ENCODE measurements at places on chromosomes 6 and 20.
A peak's percentile ranks its signal among the peaks of the same experiment; 100 is the strongest.

GRCh38 chr20:17314264-17314663 lies 87.4 kb downstream of the PCSK2 start:
- DNase-seq = no peak

- no peak for DNase-seq
These were observed 27.8 kb downstream of the RNF8 start for GRCh38 chr6:37381579-37381978.

GRCh38 chr6:74871757-74872156 lies 334.1 kb downstream of the COL12A1 start:
- no peak for DNase-seq

DNA sequence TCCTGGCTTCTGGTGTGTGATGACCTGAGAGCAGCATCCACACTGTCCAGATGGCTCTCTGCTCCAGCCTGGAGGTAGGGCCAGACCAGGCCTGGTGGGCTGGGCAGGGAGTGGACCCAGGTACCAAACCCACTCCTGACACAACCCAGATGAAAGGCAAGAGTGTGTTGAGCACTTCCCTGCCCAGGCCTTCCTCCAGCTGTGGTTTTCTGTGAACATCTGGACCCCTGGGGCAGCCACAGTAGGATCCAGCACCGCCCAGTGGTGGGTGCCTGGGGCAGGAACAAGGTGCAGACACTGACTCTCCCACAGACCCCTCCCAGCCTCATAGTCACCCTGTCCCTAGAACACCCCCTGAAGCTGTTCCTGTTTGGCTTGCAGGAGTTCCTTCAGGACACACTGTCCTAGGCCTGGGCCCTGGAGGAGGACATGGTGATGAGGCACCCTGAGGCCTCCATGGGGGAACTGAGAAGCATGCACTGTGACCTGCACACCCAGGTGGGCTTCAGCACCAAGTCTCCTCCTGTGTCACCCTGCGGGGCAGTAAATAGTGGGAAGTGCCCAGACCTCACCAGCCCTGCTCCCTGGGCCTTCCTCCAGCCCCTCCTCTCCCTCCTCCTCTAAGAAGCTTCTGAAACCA lies 28.7 kb downstream of the UBD start:
- DNase-seq = no peak

- no peak for DNase-seq
These were observed 3.4 kb upstream of the ABHD16B start for GRCh38 chr20:63857764-63858392.

GRCh38 chr6:111866857-111867256 lies 6.4 kb downstream of the FYN start:
- no peak for DNase-seq

GRCh38 chr20:9919271-9920014 lies 80.6 kb upstream of the PAK5 start:
- no peak for DNase-seq

- DNase-seq = no peak
These were observed 540.2 kb downstream of the PRKN start for GRCh38 chr6:162187168-162187935.

- no peak for DNase-seq
These were observed 74.2 kb downstream of the CD164 start for GRCh38 chr6:109308018-109308492.

DNA sequence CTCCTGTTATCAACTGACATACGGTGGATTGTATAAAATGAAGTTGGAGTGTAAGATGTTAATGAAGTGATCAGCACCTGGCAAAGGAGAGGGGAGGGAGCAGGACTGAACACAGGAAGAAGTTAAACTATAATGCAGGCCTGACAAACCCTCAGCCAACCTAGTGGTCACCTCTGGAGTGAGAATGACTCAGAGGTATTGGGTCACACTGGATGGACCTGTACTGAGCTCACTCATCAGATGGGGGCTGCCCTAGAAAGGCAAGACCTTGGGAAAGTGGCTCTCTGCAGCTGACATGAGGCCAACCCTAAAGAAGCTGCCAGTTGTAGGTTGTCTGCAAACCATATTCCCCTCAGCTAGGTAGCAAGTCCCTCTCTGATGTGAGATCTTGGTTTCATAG lies 193.3 kb upstream of the HTR1E start:
- DNase-seq = no peak

GRCh38 chr20:48695255-48695654 lies 132.5 kb downstream of the PREX1 start:
- no peak for DNase-seq

- DNase-seq = no peak
These were observed 99.5 kb downstream of the FYN start for GRCh38 chr6:111773501-111774345.

- DNase-seq = no peak
These were observed 31.0 kb upstream of the ASIP start for GRCh38 chr20:34210271-34210670.

- DNase-seq = no peak
These were observed 74.9 kb downstream of the TNFAIP3 start for GRCh38 chr6:137941995-137942394.

- DNase-seq = no peak
These were observed 34.9 kb downstream of the GMPR start for GRCh38 chr6:16273256-16273655.

DNA sequence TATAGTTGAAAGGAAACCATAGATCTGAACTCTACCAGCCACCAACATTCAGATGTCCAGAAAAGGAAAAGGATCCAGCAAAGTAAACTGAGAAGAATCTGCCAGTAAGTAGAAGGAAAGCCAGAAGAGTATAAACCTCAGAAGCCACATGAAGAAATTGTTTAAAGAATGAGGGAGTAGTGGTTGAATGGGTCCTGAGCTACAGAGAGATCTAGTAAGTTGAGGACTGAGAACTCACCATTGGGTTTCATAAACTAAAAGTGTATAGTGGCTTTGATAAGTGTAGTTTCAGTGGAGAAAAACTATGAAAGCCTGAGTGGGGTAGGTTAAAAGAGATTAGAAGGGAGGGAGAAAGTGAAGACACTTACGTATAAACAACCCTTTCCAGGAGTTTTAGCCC lies 32.0 kb upstream of the SUMO4 start:
- no peak for DNase-seq

- no peak for DNase-seq
These were observed 50.3 kb downstream of the AIG1 start for GRCh38 chr6:143110996-143111395.

- DNase-seq = no peak
These were observed 20.1 kb upstream of the ZNF217 start for GRCh38 chr20:53613748-53614147.

DNA sequence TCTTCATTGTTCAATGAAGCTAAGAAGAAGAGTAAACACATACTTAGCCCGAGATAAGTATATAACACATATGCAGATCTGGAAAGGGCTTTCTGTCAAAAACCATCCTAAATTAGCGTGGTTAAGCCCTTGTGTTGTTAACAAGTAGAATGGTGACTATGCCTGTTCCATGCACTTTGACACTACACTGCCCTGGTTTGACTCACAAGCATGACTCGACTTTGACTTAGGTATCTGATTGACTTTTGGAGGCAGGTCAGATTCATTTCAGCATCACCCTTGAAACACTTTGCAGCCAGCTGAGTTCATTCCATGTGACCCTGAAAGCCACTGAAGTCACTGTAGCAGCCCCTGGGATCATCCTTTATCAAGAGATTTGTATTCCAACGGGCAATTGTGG lies 239.8 kb downstream of the TBX18 start:
- no peak for DNase-seq

GRCh38 chr6:168075787-168076202 lies 3.2 kb downstream of the FRMD1 start:
- no peak for DNase-seq

DNA sequence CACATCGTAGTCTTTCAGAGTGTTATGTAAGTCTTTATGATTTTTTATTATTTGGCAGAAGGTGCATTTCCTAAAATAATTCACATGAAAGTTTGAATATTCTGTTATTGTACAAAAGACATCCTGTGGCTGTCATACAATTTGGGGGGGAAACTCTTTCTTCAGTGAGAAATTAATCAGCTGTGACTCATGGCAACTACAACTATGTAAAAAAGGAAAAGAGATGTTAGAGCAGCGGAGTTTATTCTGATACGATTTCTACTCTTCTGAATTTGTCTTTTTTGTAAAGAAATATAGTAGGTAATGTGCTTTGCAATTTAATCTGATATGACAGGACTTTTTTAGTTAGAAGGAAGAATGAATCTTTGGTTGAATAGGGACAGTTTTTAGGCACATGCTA lies 14.2 kb downstream of the COL19A1 start:
- no peak for DNase-seq

- DNase-seq = peak; percentile 79
These were observed 88.8 kb upstream of the NFATC2 start for GRCh38 chr20:51631011-51631950.

DNA sequence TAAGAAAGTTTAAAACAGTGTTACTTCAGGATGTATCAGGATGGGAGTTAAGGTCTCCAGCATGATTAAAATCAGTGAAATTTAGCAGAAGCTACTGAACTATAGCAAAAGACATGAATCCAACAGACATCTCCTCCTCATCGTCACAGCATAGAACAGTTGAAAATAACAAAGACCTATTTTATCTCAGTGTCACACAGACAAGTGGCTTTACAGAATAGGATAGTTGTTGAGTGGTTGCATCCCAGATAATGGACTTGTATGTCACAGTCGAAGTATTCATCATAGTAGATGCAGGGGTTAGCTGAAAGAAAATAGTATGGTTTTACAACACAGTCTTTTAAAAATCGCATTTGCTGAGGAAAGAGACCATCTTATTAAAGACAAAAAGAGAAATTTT lies 31.2 kb downstream of the CRISP1 start:
- DNase-seq = no peak

- DNase-seq = no peak
These were observed 7.0 kb upstream of the RIMS4 start for GRCh38 chr20:44817143-44817910.

- no peak for DNase-seq
These were observed 915 bp downstream of the TMEM63B start for GRCh38 chr6:44128020-44128917.

DNA sequence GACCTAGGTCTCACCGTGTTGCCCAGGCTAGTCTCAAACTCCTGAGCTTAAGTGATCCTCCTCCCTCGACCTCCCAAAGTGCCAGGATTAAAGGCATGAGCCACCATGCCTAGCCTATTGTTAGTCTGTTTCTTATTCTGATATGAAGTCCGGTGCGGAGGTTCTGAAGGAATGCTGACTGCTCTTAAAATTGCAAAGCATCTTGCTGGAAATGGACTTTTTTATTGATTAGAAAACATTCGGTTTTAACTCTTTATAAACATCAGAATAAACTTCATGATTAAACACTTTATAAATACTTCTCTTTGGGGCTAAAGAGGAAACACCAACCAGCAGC lies 3.2 kb downstream of the TNFAIP3 start:
- peak; percentile 32 for DNase-seq

DNA sequence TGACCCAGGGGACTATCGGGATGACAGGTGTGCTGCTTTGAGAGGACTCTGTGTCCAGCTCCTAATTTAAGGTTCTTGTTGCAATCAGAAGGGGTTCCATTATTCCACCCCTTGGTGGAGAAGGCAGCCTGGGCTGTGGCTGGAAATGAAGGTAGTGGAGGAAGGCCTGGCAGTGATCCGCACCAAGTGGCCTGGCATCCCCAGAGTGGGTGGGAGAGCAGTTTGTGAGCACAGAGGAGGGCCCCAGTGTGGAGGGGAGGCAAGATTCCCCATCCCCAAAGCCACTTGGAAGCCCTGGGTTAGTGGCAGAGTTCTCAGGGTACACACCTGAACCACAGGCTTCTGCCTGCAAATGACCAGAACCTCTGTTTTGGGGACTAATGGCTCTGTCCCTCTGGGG lies 2.3 kb downstream of the TGM3 start:
- no peak for DNase-seq

- no peak for DNase-seq
These were observed 53.3 kb upstream of the DACT2 start for GRCh38 chr6:168372889-168373288.

DNA sequence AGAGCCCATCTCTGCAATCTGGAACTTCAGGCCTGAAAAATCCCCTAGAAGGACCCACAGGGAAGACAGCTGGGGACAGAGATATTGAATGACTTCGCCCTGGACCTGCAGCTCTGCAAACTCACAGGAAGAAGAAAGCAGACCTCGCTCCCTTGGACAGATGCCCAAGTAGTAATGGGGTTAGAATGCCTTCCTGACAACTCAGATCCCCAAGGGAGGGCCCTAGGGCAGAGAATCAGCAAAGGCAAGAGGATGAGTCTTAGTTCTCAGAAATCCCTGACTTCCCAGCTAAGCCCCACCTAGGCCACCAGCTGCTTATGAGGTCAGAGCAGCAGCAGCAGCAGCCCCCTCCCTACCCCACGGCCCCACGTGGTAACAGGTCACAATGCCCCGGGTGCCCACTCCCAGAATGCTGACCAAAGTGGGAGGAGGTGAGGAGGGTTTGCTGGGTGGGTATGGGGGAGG lies at the start of gene C20orf141:
C20orf141 (plus strand) TSS at position 401 of the 465 bp plus-strand sequence. CDS start 198 bp downstream, outside the sequence.
- no peak for DNase-seq

- DNase-seq = no peak
These were observed 20.4 kb upstream of the FRMD1 start for GRCh38 chr6:168099201-168100010.

DNA sequence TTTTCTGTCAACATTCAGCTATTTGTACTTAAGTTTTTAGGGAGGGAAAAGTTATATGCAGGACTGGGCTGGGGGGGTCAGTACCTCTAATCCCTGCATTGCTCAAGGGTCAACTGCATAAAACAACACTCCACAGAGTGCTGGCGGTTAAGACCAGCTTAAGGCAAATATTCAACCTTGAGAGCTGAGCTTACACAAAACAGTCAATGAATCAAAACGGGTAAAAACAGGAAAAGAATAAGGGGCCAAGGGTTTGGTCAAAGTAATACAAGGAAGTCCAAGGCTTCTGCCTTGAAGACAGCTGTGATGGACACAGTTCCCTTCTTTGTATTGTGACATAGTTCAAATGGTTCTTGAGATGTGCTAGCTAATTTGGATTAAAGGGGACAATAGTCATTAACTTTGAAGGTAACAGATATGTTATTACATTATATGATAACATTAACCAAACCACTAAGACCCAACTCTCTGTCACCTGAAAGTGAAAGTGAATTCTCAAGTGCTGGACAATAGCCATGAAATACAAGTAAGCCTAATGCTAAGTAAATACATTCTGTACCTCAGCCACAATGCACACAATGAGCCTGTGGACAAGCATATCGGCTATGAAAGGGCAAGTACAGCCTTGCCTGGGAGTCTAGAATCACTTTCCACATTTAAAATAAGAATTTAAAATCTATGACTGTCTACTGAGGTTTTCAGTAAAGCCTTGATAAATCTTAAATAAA lies 106.8 kb downstream of the PDE10A start:
- no peak for DNase-seq

DNA sequence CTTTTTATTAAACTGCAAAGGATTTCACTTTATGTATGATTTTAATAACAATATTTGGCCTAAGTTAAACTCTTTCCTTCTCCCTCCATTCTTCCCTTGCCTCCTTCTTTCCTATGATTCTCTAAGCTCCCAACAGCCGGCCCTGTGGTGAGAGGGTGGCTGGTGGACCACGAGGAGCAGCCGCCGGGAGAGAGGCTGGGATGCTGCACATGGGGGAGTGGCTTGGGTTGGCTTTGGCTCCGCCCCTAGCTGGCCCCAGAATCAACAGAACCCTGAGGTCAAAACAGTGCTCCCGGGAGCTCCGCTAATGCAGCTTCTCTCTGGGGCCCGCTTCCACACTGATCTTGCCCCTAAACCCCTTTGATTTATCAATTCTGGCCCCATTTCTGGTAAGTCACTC lies 389.8 kb upstream of the AGPAT4 start:
- DNase-seq = no peak
